ENCODE measurements at places on chromosomes 4 and X.

DNA sequence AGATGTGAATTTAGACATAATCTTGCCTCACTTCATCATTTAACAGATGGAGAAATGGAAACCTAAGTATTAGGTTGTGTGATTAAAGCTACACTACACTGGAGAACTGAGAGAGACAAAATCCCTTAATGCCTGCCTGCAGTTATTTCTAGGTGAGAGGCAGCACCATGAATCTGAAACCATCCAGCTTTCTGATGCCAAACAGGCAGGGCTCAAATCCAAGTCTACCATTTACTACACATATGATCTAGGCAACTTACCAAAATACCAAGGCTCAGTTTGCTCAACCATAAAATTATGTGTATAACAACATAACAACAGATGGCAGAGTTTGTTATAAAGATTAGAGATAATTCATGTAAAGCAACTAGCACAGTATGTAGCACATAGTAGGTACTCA lies 38.7 kb downstream of the GABRA4 start:
- no peak for DNase-seq

DNA sequence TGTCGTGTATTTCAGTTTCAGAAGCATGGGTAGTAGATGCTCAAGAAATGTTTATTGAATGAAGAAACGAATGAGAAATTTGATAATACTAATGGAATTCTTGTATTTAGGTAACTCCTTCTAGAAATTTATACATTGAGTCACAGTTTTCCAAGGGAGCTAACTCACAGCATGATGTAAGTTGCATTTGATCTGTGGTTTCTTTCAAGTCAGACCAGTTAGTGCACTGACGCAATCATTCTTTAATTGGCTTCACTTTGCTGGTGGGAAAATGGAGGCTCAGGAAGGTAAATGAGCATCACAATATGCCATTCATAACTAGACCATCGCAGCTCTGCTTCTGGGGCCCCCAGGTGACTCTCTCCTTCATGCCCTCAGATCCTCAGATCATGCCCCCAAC lies 17.3 kb upstream of the CWH43 start:
- no peak for DNase-seq

DNA sequence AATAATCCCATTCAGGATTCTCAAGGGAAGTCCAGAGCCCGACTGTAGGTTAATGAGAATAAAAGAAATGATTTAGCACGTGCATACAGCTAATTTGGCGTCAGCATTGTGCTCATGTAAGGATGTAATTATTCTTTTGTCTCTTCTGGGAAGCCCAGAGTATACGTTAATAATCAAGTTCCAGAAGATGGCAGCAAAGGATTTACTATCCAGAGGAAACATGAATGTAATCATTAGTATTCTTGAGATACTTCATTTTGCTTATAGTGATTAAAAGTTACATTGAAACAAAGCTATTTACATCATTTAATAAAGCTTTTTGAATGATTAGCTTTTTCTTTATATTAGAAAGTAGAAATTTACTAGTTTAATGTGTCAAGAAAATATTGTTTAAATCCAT lies 27.1 kb upstream of the MAP9 start:
- peak; percentile 65 for DNase-seq

DNA sequence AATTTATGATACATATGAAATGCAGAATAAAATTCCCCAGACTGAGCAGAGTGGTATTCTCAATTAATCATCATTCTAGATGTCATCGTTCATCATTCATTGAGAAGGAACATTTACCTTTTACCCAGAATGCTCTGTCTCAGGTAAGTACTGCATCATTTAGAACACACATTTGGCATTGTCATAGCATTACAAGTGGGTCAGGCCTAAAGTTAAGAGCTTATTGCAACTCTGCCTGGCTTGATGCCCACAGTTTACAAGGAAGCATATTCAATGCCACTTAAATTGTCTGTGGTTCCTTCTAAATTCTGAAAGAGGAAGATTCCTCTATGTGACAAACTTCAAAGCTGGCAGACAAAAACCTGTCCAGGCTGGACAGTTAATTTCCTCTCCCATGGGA lies 87.3 kb downstream of the CAMK2D start:
- no peak for DNase-seq

- no peak for DNase-seq
Observed at GRCh38 chr4:85569730-85570299, 94.9 kb downstream of the ARHGAP24 start.

GRCh38 chrX:118239913-118240698 lies 105.8 kb upstream of the WDR44 start:
- no peak for DNase-seq

- DNase-seq, result no peak
Observed at GRCh38 chr4:188714501-188714900, 575.3 kb downstream of the TRIML1 start.

DNA sequence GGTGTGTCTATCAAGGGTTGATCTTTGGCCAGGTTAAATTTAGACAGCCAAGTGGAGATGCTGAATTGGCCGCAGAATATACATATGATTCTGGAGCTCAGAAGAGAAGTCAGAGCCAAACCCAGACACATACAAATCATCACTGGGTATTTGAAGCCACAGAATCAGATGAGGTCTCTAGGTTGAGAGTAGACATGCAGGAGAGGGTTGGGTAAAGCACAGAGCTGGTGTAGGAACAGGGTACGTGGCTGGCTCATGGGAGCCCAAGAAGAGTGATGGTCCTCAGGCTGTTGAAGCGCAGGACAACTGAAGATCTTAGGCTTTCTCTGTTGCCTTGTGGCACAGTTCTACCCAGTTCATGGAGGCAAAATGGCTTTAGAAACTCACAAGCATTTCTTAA lies 37.7 kb downstream of the ADAMTS3 start:
- no peak for DNase-seq

DNA sequence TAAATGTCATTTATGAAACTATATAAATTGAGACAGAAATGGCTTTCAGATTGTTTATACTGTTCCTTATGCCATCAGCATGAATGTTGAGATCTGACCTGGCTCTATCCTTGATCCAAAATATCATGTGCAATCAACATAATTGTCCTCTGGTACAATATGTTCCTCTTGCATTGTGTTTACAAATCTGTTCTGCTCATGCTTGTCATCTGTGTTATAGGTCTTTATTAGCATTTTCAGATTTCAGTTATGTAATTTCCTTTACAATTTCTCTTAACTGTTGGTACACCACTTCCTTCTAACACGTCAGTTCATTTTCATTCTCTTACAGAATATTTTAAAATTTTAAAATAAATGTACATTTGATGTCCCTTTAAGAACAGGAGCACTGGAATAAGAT lies 1.6 kb downstream of the HPGD start:
- no peak for DNase-seq

DNA sequence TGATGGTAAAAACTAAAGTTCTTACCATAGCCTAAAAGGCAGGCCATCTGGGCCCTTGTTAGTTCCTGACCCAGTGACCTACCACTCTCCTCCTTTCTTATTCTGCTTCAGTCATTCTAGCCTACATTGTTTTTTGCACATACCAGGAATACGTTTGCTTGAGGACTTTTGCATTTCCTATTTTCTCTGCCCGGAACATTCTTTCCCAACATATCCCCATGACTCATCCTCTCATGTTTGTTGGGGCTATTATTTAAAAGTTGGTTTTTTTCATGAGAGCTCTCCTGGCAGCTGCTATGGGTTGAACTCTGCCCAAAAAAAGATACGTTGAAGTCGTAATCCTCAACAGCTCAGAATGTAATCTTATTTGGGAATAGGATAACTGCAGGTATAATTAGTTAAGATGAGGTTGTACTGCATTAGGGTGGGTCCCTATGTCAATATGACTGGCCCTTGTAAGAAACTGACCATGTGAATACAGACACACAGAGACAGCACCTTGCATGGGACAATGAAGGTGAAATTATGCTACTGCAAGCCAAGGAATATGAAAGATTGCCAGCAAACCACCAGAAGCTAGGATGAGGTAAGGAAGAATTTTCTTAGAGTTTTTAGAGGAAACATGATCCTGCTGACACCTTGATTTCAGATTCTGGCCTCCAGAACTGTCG lies 138.3 kb upstream of the PDHA2 start:
- no peak for DNase-seq

DNA sequence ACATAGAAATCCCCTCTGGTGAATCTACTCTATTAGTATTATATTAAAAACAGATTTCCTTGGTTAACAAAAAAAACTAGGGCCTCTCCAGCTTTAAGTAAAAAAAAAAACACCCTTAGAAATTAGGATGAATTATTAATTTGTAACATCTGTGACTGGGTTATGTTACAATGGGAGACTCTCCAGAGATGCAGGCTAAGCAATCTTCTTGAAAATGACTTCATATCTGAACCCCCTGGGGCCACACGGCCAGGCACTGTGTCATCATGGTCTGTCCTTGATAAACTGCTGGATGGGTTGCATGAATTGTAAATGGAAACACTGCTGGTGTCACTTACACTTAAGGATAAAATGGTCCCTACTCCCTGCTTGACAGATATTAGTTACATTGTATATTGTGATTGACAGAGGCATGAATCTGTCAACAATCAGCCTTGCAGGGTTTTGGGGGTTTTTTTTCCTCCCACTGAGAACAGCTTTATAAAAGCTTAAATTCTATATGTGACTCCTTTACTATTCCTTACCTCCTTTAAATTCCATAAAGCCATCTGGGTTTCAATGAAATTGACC lies 49.1 kb downstream of the PRKG2 start:
- DNase-seq, result no peak

GRCh38 chrX:119231936-119232445 lies 4.1 kb upstream of the PGRMC1 start:
- DNase-seq, result no peak

DNA sequence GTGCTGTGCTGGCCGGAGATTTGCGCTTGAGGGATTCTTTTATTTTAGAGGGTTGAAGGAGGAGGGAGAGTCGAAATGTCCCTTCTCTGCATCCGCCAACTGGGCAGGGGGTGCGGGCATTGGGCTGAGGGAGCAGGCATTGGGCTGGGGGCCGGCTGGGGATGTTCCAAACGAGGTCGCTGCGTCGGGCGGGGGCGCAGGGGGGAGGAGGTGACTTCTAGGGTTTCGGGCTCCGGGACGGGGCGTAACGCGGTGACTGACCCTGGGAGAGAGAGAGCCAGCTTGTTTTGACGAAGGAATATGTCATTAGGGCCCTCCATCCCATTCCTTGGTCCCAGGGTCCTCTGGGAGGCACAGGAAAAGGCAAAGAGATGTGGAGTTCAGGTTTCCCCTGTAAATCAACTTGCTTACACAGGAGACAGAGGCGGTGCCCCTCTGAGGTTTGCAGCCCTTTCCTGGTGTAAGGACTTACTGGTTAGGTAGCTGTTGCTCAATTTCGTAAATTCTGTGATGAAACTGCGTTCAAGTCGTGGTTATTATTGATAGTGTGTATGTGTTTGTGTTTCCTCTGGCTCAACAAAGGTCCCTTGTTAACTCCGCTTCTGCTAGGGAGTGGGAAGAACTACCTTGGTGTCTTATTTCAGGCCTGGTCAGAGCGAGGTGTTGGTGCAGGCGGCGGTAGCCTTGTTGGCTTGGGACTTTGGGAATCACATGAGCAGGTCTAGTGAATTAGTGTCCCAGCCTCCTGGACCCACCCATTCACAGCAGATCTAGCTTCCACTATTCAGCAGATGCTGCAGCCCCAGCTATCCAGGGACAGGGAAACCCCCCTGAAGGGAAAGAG lies 716 bp downstream of the FHIP1A start:
- peak; percentile 23 for DNase-seq

- DNase-seq, result no peak
Observed at GRCh38 chrX:23035493-23035892, 35.7 kb downstream of the DDX53 start.

DNA sequence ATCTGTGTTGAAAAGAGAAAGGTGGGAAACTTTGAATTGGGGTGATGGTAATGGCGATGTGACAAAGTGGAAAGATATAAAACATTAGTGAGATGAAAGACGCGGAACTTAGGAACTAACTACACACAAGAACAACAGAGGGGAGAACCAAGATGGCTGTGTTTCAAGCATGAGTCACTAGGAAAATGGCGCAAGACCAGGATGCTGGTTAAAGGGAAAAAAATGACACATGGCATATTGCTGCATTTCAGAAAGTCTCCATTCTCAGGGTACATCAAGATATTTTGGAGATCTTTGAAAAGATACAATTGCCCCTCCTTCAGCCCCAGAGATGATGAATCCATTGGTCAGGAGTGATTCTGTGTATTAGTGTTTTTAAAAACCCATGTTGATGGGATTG lies 164.4 kb downstream of the FBXO8 start:
- peak; percentile 70 for DNase-seq

Measured in RKO (cell line).